CD8-positive, alpha-beta T cell (primary cell): ENCODE measurements at places on chromosomes 11 and 22.

DNA sequence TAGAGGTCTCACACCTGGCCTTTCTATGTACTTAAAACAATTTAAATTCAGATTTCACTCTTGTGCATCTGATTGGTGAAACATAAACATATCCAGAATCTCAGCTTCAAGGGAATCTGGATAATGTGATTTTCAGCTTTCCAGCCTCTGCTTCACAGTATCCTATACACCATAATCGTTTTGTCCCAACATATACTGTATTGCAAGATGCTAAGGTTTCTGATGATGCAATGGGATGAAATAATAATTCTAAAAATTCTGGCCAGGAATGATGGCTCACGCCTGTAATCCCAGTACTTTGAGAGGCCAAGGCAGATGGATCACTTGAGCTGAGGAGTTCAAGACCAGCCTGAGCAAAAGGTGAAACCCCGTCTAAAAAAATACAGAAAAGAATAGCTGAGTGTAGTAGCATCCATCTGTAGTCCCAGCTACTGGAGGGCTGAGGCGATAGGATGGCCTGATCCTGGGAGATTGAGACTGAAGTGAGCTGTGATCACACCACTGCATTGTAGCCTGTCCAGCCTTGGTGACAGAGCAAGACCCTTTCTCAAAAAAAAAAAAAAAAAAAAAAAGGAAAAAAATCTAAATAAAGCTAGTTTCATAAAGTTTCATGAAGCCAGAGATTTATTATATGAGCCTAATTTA is 41.0 kb upstream of the CTSC start:
- DNase-seq = no peak

- no peak for DNase-seq
Measured at GRCh38 chr11:58164389-58164788, 24.5 kb upstream of the OR9Q2 start.

- no peak for DNase-seq
Measured at GRCh38 chr11:12721816-12722604, 47.8 kb downstream of the TEAD1 start.

- DNase-seq = no peak
Measured at GRCh38 chr11:107493117-107493516, 35.5 kb upstream of the CWF19L2 start.
